KG1 (cell line): ENCODE measurements at places on chromosomes 2 and 18.

GRCh38 chr2:236665101-236665500 lies 95.5 kb downstream of the ACKR3 start:
- DNase-seq = no peak

DNA sequence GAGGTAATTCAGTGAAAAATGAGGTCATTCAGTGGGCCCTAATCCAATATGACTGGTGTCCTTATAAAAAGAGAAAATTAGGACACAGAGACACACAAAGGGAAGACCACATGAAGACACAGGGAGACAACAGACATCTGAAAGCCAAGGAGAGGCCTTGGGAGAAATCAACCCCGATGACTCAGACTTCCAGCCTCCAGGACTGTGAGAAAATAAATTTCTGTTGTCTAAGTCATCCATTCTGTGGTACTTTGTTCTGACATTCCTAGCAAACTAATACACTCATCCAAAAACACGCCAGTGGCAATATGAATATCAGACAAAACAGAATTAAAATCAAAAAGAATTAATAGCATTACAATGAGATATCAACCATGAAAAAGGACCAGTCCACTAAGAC lies 303.7 kb downstream of the SS18 start:
- no peak for DNase-seq

DNA sequence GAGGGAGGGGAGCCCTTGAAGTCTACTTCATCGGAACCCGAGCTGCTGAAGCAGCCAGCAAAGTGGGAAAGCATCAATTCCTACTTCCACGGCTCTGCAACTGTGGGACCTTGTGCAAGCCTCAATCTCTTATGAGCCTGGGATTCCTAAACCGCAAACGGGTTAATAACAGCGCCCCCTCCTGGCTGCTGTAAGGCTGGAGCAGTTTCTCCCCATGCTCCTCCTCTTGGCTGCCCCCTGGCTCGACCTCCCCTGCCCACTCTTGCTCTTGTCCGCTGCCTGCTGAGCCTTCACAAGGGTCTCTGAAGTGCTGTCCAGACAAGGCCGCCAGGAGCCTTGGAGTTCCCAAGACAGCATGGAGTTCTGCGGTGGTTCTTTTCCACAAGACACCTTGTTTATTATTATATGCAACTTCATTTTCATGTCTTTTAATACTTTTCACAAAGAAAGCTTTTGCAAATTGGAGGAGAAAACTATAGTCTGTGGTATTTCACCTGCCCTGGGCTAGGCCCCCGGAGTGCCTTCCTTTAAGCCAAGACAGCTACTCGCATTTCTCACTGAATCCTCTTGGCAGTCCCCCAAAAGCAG lies 157.2 kb downstream of the DDX1 start:
- no peak for DNase-seq

- DNase-seq = no peak
These were observed 129.3 kb downstream of the MBP start for GRCh38 chr18:77003316-77003715.

GRCh38 chr18:8936619-8937018 lies 165.9 kb upstream of the NDUFV2 start:
- no peak for DNase-seq

- no peak for DNase-seq
These were observed 82.6 kb upstream of the CYP1B1 start for GRCh38 chr2:38158378-38159118.

DNA sequence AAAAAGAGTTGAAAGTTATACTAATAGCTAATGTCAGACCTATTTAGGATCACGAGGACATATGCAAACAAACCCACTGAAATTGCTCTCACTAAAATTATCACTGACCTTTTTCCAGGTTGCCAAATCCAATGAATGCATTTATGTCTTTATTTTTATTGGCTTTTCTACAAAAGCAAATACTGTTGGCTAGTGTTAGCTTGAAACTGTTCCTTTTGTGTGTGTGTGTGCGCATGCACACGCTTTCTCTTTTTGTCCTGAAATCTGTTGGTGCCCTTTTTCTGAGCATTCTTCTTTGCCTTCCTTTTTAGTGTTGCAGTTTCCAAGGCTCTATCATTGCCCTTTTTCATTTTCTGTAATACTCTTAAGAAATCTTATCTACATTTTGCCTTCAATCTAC lies 1269.2 kb downstream of the LRP1B start:
- DNase-seq = no peak

GRCh38 chr2:165897726-165898125 lies 55.9 kb downstream of the TTC21B start:
- DNase-seq = no peak

GRCh38 chr2:181805228-181806038 lies 86.1 kb upstream of the ITPRID2 start:
- DNase-seq = peak; percentile 33

DNA sequence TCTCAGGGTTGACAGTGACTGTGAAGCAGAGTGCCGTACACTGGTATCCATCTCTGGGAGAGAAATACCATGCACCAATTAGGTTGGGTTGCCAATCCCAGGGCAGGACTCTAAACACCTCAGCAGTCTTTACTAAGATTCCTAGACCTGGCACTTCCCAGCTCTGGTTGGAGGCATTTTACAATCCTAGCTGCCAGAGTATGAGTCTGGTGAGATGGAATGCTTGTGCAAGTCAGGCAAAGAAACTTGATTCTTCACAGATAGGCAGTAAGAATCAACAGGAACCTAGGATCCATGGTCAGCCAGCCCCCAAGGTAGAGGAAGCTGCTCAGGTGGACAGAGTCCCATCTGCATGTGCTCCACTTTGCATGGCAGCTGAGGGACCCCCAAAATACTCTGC lies 6.0 kb upstream of the UGT1A5 start:
- no peak for DNase-seq

- DNase-seq = peak; percentile 53
These were observed 147.0 kb upstream of the ID2 start for GRCh38 chr2:8534729-8535468.

- no peak for DNase-seq
These were observed 5.2 kb downstream of the EML6 start for GRCh38 chr2:54728669-54729120.

DNA sequence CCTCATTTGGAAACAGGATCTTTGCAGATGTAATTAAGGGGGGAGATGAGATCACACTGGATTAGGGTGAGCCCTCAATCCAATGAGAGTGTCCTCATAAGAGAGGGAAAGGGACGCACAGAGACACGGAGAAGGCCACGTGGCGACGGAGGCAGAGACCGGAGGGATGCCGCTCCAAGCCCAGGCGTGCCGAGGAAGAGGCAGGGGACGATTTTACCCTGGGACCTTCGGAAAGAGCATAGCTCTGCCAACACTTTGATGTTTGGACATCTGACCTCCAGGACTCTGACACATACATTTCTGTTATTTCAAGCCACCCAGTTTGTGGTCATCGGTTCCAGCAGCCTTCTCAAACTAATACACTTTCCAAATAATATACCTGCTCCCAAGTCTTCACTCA lies 84.4 kb upstream of the ZCCHC2 start:
- no peak for DNase-seq

- DNase-seq = no peak
These were observed 225.3 kb downstream of the MC4R start for GRCh38 chr18:60147323-60147722.

- DNase-seq = no peak
These were observed 38.2 kb upstream of the MGAT4A start for GRCh38 chr2:98769114-98769476.

DNA sequence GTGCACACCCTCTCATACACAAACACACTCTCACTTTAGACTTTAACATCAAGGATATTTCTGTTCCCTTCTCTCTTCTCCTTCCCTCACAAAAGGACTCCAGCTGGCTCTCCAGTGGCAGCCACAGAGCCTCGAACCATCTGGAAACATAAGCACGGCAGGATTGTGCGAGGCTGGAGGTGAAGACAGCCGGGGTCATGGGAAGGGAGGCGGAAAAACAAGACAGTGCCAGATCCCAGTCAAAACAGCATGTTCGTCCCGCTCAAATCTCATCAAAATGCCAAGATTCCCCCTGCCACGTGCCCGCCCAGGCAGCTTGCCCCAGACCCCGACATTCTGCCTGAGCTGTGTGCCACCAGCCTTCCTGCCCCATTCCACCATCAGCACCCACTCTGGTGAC lies 180.3 kb downstream of the ZBTB7C start:
- DNase-seq = no peak

DNA sequence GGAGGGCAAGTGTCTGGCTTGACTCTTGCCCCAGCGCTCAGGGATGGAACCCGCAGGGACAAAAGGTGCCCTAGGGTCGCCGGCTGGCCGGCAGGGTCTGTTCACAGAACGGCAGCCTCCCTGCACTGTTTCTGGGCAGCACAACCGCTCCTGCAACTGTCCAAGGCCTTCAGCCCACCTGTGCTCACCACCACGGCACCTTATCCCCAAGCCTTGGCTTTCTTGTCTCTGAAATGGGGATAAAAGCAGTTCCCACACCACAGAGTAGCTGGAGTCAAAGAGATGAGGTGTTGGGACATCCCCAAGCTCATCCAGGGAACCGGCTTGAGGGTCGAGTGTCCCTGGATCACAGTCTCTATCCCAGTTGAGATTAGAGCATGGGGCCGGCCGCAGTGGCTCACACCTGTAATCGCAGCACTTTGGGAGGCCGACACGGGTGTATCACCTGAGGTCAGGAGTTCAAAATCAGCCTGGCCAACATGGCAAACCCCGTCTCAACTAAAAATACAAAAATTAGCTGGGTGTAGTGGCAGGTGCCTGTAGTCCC lies 4.7 kb downstream of the SNORC start:
- DNase-seq = no peak

- DNase-seq = no peak
These were observed 15.0 kb upstream of the TRAF3IP1 start for GRCh38 chr2:238305092-238305862.

- no peak for DNase-seq
These were observed 48.8 kb downstream of the EML4 start for GRCh38 chr2:42217914-42218313.

DNA sequence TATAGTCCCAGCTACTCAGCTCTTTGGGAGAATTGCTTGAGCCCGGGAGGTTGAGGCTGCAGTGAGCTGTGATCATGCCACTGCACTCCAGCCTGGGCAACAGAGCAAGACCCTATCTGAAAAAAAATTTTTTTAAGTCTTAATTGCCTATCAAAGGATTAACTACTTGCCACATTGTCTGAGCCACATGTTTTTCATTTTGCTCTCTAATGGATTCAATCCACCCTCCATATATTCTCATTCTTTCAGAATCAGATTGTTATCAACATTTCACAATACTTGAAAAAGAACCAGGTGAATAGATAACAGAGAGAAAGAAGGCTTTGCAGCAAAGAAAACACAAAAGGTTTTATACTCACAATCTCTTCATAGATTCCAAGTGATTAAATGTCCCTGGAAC lies 61.0 kb downstream of the PXDN start:
- DNase-seq = no peak

- no peak for DNase-seq
These were observed 46.3 kb upstream of the TEX51 start for GRCh38 chr2:126852361-126852760.

DNA sequence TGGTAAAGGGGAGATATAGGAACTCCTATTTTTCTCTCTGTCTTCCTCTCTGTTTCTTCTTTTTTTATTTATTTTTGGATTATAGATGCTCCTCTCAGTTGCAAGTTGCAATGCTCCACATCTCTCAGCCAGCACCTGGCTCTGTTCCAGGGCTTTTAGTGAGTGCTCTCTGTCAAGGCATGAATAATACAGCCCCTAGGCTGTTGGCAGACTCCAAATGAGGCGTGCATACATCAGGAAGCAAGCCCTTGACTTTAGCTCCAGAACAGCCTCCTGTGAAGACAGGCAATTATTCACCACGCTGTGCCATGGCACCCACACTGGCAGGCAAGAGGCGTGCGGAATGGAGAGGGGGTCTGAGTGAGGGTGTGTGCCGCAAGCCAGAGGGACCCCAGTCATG lies 228.1 kb upstream of the PXDN start:
- no peak for DNase-seq

DNA sequence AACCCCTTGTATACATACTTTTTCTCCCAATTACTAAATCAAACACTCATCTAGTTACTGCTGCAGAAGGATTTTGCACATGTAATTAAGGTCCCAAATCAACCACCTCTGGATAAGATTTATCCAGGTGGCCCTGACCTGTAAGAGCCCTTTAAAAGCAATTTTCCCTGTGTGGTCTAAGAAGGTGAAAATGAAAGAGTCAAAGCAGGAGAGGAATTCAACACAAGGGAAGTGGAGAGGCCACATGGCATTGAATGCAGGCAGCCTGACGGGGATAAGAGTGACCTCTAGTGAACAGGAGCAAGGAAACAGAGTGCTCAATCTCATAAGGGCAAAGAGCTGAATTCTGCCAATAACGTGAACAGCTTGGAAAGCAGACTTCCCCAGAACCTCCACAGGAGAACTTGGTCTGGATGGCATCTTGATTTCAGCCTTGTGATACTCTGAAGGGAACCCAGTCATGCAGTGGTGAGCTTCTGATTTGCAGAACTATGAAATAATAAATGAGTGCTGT lies 27.2 kb downstream of the PPP3R1 start:
- DNase-seq = no peak

DNA sequence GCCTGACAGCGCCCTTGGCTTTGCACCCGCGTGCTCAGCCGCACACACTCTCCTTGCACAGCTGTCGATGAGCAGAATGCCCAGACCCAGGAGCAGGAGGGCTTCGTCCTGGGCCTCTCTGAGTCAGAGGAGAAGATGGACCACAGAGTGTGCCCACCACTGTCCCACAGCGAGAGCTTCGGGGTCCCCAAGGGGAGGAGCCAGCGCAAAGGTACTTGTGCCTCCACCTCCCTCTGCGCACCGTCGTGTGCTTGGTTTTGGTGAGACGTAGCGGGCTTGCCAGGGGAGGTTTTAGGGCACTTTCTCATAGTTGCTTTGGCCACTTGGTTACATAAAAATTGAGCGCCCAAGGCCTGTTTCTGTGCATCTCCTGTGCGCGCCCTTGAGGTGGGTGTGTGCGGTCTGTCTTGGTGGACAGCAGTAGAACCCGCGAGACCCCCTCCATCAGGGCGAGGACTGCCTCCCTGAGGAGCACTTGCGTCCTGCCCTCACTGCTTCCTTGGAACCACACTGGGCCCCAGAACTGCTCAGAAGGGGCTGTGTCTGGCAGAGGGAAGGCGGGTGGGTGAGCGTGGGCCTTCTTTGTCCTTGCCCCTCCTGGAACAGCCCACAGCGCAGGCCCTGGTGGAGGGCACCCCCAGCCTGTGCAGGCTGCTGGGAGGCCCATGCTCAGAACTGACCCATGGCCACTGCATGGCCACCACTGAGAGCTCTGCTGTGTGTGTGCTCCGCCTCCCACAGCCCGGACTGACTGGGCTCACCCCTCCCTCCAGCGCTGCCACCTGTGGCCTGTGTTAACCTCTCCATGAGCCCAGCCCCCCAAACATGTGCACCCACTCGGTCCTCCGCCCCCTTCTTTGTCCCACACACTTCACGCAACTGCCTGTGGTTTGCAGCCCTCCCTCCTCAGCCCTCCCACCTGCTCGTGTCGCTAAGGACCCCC lies 95.9 kb downstream of the DGKD start:
- DNase-seq = no peak

- DNase-seq = no peak
These were observed 670.7 kb downstream of the ERBB4 start for GRCh38 chr2:211867845-211868451.

DNA sequence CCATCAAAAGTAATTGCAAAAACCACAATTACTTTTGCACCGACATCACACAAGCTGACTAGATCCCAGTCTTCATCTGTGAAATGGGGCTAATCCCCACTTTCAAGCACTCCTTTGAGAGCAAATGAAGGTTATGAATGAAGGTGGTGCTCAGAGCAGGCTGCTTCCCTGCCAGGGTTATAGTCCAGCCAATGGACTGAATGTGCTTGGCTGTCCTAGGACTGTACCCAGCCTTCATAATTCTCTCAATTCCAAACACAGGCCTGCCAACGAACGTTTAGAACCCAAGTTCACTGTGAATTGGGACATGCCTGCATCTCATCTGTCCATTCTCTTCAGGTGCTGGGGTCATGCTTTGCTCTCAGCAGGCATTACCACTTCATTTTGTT lies 27.8 kb upstream of the ICOS start:
- DNase-seq = no peak
